ENCODE measurements at places on chromosomes 3 and 15. TPM values are rescaled to one million over a fixed set of nuclear protein-coding genes. Genes with fewer than 3 reads are reported as not detected.

Gene CDHR4
- not detected for total RNA-seq

Gene SLC22A13
- total RNA-seq, result 0.31 TPM

GRCh38 chr3:48068886-48069285, 52.7 kb upstream of the MAP4 start:
- peaks cover 14% of the 10 kb centered on the region for H3K4me1 ChIP-seq
- H3K27ac ChIP-seq, result no peak overlapping the region
- H3K36me3 ChIP-seq, result peaks cover 10% of the 10 kb centered on the region
- no peak for DNase-seq

GRCh38 chr15:75049392-75049791, 26.0 kb downstream of the PPCDC start:
- peaks cover 17% of the 10 kb centered on the region for H3K36me3 ChIP-seq
- no peak for DNase-seq
- H3K27ac ChIP-seq, result no peak overlapping the region
- H3K27me3 ChIP-seq, result no peaks in the 10 kb centered on the region

- no peak for DNase-seq
- H3K27ac ChIP-seq, result no peak overlapping the region
- H3K36me3 ChIP-seq, result no peaks in the 10 kb centered on the region
- H3K4me3 ChIP-seq, result no peak overlapping the region
- no peaks in the 10 kb centered on the region for H3K27me3 ChIP-seq
Measured at GRCh38 chr3:189588475-189589178, 42.6 kb upstream of the TP63 start.

- peak; percentile 90 for DNase-seq
- peaks cover 70% of the 10 kb centered on the region for H3K4me1 ChIP-seq
- peak overlapping the region; percentile 59 for H3K4me3 ChIP-seq
- peaks cover 74% of the 10 kb centered on the region for H3K36me3 ChIP-seq
- H3K27ac ChIP-seq, result peak overlapping the region; percentile 90
- H3K27me3 ChIP-seq, result no peaks in the 10 kb centered on the region
Measured at GRCh38 chr3:10263646-10264363, 15.5 kb downstream of the TATDN2 start.

DNA sequence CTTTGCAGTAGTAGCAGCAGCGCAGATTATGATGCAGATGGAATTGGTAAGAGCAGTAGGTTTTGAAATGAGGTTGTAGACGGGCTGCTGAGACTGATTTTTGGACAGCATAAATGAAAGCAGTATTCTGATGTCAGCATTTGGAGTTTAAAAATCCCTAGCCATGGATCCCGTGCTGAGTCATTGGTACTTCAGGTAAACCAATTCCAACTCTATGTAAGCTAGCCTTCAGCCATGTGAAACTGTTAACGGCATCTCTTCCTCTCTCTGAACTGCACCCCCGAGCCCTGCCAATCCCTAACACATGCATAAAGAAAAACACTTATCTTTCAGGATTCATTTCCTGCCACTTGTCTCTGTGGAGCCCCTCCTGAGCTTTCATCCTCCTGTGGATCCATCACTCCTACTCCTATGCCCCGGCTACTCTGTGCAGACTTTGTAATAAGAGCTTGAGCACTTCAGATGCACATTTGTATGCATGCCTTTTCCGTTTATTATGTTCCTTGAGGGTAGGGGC, 119.0 kb downstream of the AKAP13 start:
- no peak for DNase-seq
- H3K27ac ChIP-seq, result no peak overlapping the region
- H3K4me3 ChIP-seq, result no peak overlapping the region
